BJ (cell line): ENCODE measurements at places on chromosomes 7 and 10.

GRCh38 chr7:66474441-66474840 is 154.2 kb upstream of the KCTD7 start:
- no peak for DNase-seq

GRCh38 chr7:142405122-142405765 is 147.4 kb upstream of the PRSS58 start:
- no peak for DNase-seq

- no peak for DNase-seq
Measured at GRCh38 chr7:28407651-28408050, 4.7 kb upstream of the CREB5 start.

DNA sequence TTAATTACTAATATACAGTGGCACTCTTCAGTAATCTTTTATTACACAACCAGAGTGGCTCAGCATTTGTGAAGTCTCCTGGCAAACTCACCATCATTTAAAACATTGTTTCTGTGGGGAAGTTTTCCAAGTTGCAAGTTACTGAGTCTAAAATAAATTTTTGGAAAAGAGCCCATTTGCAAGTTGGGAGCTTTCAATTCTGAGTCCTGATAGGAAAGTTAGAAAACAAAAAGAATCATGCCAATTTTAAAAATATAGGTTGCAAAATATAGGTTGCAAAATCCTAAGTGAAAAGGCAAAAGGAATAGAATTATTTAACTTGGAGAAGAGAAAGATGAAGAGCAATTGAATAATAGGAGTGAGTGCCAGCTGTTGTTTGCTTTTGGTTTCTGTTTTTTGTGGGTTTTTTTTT is 378.8 kb upstream of the C7orf33 start:
- no peak for DNase-seq

GRCh38 chr10:30353851-30354250 is 4.8 kb upstream of the MTPAP start:
- peak; percentile 75 for DNase-seq

DNA sequence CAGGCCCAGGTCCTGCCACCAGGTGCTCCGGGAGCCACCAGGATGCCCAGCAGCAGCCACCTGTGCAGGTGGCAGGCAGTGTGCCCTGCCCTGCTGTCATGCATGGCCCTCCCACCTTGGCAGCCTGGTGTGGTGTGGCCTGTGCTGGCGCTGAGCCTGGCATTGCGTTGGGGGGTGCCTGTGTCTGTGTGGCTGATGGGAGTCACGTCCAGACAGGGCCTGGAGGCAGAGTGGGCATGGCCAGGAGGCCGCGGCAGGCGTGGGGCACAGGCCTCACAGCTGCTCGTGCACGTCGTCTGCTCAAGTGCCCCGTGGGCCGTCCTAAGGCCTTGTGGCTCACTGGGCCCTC is 8.7 kb downstream of the TTYH3 start:
- DNase-seq, result no peak

DNA sequence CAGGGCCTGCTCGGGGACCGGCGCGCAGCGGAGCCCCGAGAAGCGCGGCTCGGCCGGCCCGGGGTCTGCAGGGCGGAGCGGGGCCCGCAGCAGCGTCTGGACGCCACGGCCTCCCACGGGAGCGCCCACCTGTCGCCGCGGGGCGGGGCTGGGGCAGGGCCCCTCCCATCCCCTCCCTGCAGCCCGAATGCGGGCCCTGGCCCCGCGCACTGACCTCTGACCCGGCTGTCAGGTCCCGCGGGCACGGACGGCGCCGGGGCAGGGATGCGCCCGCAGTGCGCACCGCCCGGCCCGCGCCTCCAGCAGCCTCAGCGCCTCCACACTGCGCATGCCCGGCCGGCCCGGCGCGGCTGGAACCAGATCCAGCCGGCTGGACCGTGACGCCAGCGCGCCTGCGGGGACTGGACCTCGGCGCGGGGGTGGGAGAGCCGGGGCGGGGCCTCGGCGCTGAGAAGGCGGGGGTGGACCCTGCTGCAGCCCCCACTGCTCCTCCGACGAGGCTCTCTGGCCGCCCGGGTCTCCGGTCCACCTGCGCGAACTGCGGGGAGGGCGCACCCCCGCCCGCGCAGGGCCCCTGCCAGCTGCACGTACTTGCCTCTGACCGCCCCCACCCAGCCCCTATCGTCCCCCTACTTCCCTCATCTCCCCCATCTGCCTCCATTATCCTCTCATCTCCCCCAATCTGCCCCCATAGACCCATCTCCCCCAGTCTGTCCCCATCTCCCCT is 16.1 kb upstream of the GPR146 start:
- peak; percentile 27 for DNase-seq

GRCh38 chr10:78428579-78428978 is 394.9 kb downstream of the RPS24 start:
- DNase-seq, result no peak

- DNase-seq, result no peak
Measured at GRCh38 chr10:16820421-16820820, 3.2 kb upstream of the RSU1 start.

DNA sequence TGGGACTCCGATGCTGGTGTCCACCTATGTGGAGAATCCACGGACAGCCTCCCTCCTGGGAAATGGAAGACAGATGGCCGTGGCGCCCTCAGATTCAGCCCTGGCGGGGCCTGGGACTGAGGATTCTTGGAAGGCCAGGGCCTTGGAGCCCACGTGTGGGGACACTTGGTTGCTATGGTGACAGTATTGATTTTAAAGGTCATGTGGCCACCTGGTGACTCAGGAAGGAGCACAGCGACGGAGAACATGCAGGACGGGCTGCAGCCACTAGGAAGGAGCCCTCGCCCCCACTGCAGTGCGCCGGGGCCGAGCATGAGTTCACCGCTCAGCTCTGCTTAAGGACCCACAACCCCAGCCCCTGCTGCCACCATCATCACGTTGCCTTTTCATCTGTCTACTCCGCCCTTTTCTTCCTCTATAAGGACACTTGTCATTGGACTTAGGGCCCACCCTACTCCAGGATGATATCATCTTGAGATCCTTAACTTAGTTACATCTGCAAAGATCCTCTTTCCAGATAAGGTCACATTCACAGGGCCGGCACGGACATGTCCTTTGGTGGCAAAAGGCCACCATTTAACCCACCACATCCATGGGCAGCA is 3.7 kb upstream of the STK32C start:
- DNase-seq, result no peak

DNA sequence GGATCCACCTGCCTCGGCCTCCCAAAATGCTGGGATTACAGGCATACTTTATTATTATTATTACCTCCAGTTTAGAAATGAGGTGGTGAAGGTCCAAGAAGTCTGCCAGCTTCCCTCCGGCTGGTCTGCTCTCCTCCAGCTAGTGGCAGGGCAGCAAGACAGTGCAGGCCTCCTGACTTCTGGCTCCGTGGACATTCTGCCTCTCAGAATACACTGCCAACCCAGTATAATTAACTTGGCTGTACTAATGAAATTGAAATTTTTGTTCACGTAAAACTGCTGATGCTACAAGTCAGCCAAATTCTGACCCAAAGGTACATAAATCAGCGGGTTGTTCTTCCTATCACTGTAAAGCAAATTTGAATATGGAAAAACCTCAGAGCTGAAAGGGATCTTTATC is 7.6 kb upstream of the PDE1C start:
- DNase-seq, result no peak

DNA sequence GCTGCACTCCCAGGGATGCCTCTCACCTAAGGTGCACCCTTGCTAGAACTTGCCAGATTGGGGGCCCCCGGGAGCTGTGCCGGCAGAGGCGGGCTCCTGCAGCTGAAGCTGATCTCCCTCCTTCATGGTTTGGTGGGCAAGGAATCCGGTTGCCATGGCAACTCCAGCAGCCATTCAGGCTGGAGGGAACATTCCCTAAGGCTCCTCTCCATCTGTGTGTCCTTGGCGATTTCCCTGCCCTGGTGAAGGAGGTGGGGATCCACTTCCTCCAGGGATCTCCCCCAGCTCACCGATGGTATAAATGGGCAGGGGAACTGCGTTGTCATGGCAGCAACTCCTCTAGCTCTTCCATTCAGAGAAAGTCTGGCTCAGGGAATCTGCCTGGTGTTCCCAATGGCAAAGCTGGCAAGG is 49.6 kb upstream of the GPR158 start:
- no peak for DNase-seq

- DNase-seq, result no peak
Measured at GRCh38 chr10:81216949-81217348, 658.0 kb upstream of the NRG3 start.

DNA sequence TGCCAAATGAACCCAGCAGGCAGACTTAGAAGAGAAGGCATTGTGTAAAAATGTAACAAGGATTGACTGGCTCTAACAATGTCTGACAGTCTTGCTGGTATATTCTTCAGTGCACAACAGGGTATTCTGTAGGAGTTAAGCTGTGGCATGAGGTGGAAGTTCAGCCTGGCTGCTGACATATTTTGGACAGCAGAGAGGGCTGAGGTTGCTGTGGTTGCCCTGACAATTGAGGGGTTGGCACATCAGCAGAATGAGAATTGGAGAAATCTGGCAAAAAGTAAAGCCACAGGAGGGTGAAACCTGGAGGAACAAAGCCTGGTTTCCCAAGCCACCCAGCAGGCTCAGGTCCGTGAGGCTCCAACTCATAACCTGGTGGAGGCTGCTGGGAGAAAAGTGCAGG is 220.2 kb downstream of the JAZF1 start:
- no peak for DNase-seq
